Heart right ventricle (tissue), 16 donors: ENCODE measurements at places on chromosomes 6 and 20. TPM values are rescaled to one million over a fixed set of nuclear protein-coding genes. Genes with fewer than 3 reads are reported as not detected.

- DNase-seq, result no peak
Measured at GRCh38 chr6:30067460-30068139, 602 bp downstream of the PPP1R11 start.

DNA sequence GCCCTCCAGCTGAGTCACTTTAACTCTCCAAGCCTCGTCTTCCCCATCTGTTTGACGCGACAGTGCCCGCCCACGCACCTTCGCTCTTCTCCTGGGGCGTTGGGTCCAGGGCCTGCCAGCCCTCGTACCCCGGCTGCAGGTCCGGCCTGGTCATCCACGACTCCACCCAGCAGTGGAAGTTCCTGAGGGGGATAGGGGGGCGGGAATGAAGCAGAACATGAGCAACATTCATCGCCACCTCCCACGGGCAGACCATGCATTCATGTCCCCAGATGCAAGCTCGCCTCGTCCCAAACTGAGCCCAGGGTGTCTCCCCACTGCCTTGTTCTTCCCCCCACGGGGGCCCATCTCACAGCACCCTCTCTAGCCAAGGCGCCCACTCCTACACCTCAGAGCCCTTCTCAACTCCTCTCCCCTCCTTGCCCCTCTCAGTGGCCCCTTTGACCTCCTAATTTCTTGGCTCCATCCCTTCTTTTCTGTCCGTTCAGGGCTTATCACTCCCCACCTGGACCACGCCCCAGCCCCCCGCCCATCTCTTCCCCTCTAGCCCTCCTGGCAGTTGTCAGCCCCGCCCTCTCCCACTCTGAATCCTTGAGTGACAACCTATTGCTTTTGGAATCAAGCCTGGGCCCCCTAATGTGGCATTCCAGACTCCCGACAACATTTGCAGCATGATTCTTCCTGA lies 23.7 kb downstream of the TGM2 start:
- DNase-seq, result no peak

DNA sequence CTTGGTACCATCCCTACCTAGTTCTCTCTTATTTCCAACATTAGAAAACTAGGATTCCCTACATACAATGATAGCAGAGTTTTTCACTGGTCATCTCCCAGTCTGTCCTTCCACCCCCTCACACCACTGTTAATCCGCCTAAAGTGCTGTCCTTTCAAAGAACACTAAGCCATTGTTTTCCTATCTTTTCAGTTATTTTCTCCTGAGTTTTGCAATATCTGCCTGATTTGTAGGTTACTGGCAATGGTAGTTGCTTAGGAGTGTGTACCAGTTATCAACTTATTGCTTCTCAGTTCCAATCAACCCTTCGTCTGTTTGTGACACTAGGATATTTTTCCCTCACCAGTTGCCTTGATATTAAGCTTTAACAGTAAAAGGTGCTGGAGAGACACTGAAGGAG lies 135.0 kb downstream of the EPM2A start:
- DNase-seq, result no peak

GABRR2 gene
- 0.45 TPM for polyA plus RNA-seq

GPR31 gene
- not detected for polyA plus RNA-seq
